ENCODE measurements at places on chromosomes 13 and 19.

DNA sequence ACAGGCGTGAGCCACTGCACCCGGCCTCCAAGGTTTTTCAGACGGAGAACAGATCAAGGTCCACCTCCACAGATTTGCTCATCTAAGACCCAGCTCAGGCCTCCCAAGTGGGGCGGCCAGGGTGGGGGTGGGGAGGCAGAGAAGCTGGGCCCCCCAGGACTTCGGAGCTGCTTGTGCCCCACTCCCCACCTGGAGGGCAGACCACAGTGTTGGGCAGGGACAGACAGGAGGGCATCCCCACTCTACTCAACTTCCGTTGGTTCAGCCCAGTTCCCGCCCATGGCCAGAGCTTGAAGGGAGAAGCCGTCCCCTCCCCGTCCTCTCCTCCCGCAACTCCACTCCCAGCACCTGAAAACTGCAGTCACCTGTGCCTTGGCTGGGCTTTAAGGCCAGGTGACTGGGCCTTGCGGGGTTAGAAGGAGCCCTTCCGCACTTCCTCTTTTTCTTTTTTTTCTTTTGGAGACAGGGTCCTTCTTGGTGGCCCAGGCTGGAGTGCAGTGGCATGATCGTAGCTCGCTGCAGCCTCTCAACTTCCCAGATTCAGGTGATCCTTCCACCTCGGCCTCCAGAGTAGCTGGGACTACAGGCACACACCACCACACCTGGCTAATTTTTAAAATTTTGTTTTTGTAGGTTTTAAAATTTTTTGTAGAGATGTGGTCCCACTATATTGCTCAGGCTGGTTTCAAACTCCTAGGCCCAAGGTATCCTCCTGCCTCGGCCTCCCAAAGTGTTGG lies 734 bp upstream of the LRRC8E start:
- DNase-seq, result no peak

DNA sequence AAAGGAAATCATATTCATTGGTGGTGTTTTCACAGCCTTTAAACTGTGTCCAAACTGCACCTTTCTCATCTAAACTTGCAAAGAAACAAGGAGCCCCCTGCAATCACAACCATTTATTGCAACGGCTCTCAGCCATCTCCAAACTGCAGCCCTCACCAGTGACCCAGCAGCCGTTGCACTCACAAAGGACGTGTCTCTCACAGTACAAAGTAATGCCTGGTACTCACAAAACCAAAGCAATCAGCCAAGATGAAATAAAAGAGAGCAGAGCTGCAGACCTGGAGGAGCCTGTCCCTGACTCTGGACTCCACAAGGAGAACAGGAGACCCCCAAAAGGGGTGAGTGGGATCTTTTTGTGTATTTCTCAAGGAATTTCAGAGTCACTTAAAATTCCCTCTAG lies 20.2 kb upstream of the CEACAM21 start:
- no peak for DNase-seq

DNA sequence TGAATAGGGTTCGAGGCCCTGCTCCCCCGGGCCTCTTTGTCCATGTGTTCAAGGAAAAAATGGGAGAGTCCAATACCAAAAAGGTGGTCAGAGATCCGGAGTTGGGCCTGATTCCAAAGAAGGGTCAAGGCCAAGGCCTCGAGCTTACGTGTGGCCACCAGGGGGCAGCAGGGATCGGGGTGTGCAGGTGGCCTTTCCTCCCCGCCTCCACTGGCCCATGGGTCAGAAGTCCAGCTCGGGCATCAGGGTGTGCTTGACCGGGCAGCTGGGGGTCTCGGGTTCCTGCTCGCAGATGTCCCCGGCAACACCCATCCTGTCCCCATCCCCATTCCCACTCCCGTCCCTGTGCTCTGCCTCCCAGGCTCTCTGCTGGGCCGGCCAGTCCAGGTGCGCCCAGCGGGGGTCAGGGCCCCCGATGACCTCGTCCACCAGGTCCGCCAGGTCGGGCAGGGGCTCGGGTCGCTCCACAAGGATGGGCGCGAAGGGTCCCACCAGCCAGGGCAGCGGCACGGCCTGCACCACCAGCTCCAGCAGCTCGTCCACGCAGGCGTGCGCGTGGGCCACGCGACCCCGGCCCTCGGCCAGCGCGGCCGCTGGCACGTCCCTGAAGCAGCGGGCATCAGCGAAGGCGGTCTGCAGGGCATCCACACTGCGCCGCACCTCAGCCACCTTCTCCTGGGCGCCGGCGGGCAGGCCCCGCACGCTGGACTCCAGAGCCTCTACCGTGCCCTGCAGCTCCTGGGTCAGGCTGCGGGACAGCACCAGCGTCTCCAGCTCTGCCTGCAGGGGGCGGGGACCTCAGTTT lies 5.2 kb upstream of the PLIN4 start:
- no peak for DNase-seq

DNA sequence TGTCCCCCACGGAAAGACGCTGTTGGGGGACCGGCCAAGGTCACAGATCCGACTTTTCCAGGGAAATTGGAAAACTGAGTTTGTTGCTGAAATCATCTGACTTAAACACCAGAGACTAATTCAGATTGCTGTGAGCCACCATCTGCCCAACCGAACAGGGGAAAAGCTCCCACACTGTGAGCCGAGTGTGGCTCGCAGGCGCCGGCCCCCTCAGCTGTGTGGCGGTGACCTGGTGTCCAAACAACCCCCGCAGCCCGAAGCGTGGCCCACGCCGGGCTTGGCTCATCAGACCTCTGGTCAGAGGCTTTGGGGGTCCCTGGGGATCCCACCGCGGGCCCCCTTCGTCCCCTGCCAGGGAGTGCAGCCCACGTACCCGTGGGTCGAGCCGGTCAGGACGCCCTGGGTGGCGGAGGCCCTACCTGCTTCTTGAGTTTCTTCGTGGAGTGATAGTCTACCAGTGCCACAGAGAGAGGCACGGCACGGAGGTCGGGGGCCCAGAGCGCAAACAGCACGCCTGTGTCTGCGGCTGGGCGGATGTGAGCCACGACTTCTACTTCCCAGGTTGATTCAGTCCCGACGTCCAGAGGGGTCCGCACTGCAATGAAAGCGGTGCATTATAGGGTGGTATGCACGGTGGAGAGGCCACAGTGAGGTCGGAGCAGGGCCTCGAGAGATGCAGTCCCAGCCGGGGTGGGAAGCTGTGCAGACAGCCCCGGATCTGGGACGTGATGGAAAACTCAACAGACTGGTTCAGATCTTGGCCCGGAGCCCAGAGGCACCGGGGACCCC lies 40.7 kb downstream of the GAS6 start:
- no peak for DNase-seq

DNA sequence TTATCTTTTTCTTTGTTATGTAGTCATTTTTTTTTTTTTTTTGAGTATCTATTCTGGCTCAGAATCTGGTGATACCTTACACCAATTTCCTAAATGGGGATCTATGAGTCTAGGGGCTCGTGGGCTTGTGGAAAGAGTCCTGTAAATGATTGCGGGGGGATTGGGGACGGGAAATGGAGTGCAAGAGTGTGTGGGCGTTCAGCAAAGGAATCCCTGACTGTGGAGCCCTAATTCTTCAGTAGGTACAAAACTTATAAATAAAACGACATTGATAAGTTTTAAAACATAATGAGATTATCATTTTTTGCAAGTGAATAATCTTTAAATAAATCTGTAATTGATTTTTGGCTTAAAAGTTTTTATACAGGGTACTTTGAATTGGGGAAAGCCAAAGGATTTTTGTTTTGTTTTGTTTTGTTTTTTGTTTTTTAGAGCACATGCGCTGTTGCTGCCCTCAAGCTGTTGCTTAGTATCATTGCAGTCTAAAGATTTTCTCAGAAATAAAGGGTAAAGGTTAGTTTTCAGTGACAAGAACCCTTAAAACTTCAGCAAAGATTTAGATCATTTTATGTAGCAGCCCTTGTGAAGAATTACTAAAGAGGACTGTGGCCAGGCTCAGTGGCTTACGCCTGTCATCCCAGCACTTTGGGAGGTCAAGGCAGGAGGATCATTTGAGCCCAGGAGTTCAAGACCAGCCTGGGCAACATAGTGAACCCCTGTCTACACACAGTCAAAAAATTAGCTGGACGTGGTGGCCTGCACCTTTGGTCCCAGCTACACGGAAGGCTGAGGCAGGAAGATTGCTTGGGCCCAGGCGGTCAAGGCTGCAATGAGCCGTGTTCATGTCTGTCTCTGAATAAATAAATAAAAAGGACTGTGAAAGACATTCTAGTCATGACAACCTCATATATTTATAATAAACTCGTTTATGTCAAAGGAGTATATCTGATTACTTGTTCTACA lies 1.7 kb downstream of the ERCC5 start:
- no peak for DNase-seq

- no peak for DNase-seq
These were observed 34.7 kb upstream of the ESD start for GRCh38 chr13:46831588-46832194.

DNA sequence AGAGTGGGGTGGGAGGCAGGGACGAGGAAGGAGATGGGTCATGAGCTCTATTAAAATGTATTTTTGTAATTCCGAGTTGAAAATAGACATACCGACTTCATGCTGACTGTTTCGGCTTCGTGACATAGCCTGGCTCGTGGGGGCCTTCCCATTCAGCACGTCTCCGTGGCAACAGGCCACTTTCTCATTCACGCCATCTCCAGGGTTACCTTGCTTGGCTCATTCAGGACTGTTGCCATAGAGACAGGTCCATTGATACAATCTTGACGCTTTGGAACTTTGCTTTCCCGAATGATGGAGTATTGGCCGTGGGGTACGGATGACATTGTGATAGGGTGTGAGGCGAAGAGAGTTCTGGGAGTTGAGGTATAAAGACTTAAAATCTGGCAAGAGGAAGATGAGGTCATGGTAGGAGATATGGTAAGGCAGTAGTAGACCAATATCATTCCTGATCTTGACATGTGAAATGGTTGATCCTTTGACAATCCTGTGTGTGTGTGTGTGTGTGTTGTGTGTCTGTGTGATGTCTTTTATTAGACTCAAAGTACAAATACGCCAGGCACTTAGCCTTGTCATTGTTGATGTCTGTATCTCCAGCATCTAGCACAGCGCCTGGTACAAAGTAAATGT lies 97.3 kb downstream of the CACNA1A start:
- DNase-seq, result no peak

DNA sequence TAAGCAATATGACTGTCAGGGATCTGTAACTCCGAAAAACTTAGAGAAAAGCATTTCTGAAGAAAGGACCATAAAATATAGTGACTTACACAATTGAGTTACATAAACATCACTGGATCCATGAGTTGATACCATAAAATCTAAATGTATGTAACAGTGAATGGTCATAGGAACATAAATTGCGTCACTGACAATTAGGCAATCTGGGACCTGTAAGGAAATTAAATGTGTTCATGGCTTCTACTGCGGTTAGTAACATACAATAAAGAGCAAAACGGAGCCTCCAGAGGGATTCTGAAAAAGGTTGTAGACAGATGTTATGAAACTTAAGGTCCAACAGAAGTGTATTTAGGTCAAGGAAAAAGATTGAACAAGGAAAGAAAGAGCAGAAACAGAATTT lies 27.1 kb downstream of the POU4F1 start:
- DNase-seq, result no peak

- no peak for DNase-seq
These were observed 34.3 kb upstream of the DGKH start for GRCh38 chr13:42014119-42014518.

All from thoracic aorta (tissue), 2 donors.